ENCODE measurements at places on chromosomes 1 and 21. TPM values are rescaled to one million over a fixed set of nuclear protein-coding genes. Genes with fewer than 3 reads are reported as not detected.

The MEX3A gene
- total RNA-seq: 62.6 TPM

The RSPO1 gene
- 0.93 TPM for total RNA-seq

- no peaks in the 10 kb centered on the region for H3K27me3 ChIP-seq
- no peaks in the 10 kb centered on the region for H3K4me1 ChIP-seq
- no peak overlapping the region for H3K27ac ChIP-seq
- no peak overlapping the region for H3K4me3 ChIP-seq
- no peak for DNase-seq
- H3K36me3 ChIP-seq: no peaks in the 10 kb centered on the region
Observed at GRCh38 chr1:36256558-36257374, 32.5 kb downstream of the THRAP3 start.

DNA sequence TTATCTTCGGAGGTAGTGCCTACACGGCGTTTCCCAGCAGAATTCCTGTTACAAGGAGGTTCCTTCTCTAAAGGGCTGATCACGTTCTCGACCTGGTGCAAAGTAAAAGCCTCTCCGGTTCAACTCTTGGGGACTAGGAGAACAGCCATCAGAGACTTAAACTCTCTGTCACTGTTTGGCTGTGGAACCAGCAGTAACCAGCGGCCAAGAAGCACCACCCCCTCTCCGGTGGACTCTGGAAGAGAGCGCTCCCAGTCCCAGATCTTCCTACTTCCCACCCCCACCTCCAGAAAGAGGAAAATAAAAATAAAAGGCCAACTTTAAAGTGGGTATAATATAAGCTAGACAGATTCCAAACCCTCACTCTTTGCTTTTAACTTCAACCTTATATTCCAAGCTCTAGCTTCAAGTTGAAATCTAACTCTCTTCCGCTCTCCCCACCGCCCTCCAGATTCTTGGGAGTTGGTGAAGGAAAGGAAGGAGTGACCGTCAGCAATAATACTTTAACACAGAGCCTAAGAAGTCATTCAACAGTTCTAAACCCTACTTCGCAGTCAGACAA, 2.9 kb downstream of the BRINP3 start:
- H3K27me3 ChIP-seq: peaks cover 78% of the 10 kb centered on the region
- no peaks in the 10 kb centered on the region for H3K36me3 ChIP-seq
- peak; percentile 50 for DNase-seq
- H3K27ac ChIP-seq: no peak overlapping the region

DNA sequence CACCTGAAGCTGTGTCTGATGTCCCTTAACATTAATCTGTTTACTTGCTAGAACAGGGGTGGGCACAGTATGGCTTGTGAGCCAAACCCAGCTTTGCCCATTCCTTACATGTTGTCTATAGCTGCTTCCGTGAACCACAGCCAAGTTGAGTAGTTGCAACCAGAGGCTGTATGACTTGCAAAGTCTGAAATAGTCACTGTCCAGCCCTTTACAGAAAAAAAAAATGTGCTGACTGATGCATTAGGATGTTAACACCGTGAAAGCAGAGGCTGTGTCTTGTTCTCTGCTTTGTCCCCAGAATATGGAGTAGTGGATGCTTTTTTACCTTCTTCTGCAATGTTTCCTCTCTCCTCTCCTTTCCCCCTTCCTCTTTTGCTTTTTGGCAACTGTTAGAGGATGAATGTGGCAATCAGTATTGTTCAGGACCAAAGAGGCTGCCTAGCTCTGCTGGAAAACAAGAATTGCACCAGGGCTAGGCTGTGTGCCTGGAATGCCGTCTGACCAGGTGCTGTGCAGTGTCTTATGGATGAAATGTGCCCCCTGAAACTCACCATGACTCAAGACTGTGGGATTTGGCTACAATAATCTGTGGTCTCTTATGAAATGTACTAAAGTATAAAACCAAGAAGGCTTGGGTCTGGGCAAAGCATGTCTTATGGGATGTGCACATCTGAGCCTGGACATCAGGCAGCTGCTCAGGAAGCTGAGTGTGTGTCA, 79.6 kb upstream of the GCLM start:
- no peak for DNase-seq
- no peaks in the 10 kb centered on the region for H3K27me3 ChIP-seq
- no peak overlapping the region for H3K27ac ChIP-seq

DNA sequence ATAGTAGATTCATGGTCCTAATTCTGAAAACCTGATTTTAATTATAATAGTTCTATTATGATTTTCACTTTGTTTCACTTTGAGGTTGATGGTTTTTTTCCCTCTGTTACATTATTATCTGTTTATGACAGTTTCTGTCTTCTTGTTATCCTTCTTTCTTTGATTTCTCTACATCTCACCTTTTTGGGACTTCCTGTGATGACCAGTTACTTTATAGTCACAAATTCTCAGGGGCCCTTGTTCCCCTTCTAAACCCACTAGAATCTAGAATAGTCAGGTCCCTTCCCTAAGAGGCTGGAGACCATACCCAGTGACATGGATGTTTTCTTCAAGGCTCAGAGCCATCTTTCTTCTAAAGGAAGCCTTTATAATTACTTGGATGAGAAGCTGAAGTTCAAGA, 238.4 kb downstream of the GPR52 start:
- H3K27ac ChIP-seq: peak overlapping the region; percentile 39
- no peaks in the 10 kb centered on the region for H3K4me1 ChIP-seq
- H3K27me3 ChIP-seq: no peaks in the 10 kb centered on the region
- H3K4me3 ChIP-seq: no peak overlapping the region
- H3K36me3 ChIP-seq: no peaks in the 10 kb centered on the region
- DNase-seq: no peak

The CPTP gene
- total RNA-seq: 1.0 TPM

DNA sequence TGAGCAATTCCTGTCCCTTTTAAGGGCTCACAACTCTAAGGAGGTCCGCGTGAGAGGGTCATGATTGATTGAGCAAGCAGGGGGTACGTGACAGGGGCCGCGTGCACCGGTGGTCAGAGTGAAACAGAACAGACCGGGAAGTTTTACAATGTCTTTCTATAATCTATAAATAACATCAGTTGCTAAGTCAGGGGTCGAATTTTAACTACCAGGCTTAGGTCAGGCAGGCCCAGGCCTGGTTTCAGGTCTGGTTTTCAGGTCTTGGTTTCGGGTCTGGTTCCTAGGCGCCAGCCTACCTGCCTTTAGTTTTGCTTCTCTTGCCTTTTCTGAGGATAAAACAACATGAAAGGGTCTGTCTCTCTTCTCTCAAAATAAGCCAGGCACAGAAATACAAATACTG, 476.0 kb upstream of the CAMK1G start:
- peaks cover 9% of the 10 kb centered on the region for H3K4me1 ChIP-seq
- no peak overlapping the region for H3K27ac ChIP-seq
- no peak for DNase-seq
- no peak overlapping the region for H3K4me3 ChIP-seq
- H3K27me3 ChIP-seq: no peaks in the 10 kb centered on the region

DNA sequence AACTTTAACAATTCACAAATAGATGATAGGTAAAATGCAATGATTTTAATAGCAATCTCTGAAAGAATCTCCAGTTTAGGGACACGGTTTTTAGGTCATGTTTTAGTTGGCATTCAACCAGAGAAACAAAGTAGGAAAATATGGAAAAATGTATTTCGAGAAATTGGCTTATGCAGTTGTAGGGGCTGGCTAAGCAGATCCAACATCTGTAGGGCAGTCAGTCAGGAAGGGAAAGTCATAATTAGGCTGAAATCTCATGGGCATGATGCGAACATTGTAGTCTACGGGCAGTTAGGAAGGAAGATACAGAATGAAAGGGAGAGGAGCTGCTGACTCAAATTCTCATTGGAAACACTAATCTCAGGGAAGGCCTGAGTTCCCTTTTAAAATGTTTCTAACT, 1276.0 kb upstream of the ADGRL4 start:
- no peak for DNase-seq
- H3K27ac ChIP-seq: no peak overlapping the region
- no peak overlapping the region for H3K4me3 ChIP-seq
- H3K36me3 ChIP-seq: no peaks in the 10 kb centered on the region
- H3K27me3 ChIP-seq: no peaks in the 10 kb centered on the region
- H3K4me1 ChIP-seq: no peaks in the 10 kb centered on the region

DNA sequence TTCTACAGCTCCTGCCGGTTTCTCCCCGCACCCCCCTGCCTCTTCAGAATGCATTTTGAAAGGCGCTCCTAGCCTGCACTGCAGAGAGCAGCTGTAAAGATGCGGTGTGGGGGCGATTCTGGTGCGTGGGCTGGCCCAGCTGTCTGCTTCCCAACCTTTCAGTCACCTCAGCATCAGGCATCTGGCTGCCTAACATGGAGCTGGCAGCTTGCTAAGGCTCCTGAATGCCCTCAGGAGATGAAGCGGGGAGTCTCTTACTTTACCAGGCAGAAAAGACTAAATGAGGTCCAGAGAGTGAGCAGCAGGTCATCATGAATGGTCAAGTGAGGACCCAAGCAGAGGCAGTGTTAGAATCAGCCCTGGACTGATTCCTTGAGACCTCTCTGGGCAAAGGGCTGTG, 8.7 kb downstream of the IER5 start:
- H3K36me3 ChIP-seq: no peaks in the 10 kb centered on the region
- peaks cover 62% of the 10 kb centered on the region for H3K4me1 ChIP-seq
- peaks cover 41% of the 10 kb centered on the region for H3K27me3 ChIP-seq
- DNase-seq: no peak
- no peak overlapping the region for H3K4me3 ChIP-seq

The PCBP3 gene
- total RNA-seq: 4.6 TPM

DNA sequence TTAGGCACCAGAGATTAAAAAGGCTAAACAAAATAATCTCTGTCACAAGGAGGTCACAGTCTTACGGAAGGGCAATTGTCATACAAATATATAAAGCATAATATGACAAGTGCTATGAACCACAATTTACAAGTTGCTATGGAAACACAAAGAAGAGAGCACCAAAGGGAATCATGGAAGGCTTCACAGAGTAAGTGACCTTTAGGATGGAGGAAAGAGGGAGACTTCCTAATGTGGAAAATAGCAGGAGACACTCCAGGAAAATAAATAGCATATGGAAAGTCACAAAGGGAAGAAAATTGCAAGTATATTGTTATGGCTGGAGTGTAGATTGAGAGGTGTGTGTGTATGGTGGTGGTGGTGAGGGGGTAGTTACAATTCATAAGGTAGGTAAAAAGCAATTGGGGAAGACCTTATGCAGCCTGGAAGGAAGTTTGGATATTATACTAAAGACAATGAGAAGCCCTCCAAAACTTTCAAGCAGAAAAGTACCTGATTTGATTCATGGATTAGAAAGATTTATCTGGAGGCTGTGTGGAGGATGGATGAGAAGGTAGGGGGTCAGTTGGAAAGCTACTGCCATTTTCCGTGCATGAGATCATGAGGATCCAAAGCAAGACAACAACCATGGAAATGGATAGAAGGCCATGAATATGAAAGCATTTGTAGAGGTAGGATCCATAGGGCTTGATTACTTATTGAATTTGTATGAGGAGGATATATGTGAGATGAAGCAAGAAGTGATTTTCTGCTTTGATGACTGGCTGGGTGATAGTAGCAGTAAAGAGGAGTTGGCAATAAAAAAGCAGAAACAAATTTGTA, 61.7 kb downstream of the SAMSN1 start:
- H3K4me3 ChIP-seq: no peak overlapping the region
- DNase-seq: no peak
- no peaks in the 10 kb centered on the region for H3K4me1 ChIP-seq
- H3K36me3 ChIP-seq: no peaks in the 10 kb centered on the region
- H3K27ac ChIP-seq: no peak overlapping the region

- H3K36me3 ChIP-seq: no peaks in the 10 kb centered on the region
- H3K27me3 ChIP-seq: no peaks in the 10 kb centered on the region
- H3K4me3 ChIP-seq: no peak overlapping the region
- H3K4me1 ChIP-seq: peaks cover 33% of the 10 kb centered on the region
- no peak overlapping the region for H3K27ac ChIP-seq
- DNase-seq: no peak
Observed at GRCh38 chr1:205699416-205699815, 19.1 kb upstream of the SLC45A3 start.

The KLHL20 gene
- 27.0 TPM for total RNA-seq

DNA sequence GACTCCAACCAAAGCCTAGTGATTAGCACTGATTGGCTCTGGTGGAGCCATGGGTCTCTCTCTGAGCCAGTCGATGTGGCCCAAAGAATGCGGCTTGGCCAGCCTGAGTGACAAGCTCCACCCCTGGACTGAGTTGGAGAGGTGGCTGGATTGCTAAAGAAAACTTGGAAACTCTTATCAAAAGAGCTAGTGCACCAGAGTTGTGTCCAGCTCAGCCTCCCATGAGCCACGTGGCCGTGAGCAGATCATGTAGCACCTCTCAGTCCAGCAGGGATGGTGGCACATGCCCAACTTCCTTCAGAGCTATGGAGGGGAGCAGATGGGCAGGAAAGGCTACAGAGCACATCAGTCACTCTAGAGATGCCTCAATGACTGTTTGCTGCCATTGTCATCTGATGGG, 142.8 kb upstream of the VAMP3 start:
- DNase-seq: no peak
- H3K27ac ChIP-seq: no peak overlapping the region
- no peaks in the 10 kb centered on the region for H3K4me1 ChIP-seq
- no peaks in the 10 kb centered on the region for H3K36me3 ChIP-seq
- no peak overlapping the region for H3K4me3 ChIP-seq
- H3K27me3 ChIP-seq: no peaks in the 10 kb centered on the region

The CDC7 gene
- 90.8 TPM for total RNA-seq

- no peaks in the 10 kb centered on the region for H3K36me3 ChIP-seq
Observed at GRCh38 chr21:33655588-33656221, 13.4 kb downstream of the ITSN1 start.

Data from neural progenitor cell (in vitro differentiated cells).